ENCODE measurements at places on chromosomes 3 and 15.
A peak's percentile ranks its signal among the peaks of the same experiment; 100 is the strongest.

GRCh38 chr3:54653456-54654195, 274.2 kb downstream of the LRTM1 start:
- DNase-seq, result no peak

DNA sequence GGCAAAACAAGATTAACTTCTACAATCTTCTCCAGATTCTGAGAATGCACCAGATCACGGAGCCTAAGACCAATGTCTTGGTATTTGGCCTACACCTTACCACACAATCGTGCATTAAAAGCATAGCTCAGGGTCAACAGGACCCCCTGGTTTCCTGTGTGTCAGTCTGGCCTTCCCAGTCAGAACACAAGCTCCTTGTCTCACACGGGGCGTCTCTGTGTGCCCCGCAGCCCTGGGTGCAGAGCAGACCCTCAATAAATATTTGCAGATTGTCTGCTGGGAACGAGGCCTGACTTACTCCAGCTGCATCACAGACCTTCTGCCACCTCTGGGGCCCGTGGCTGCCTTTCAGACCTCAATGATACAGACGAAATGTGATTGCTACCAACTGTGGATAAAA, 82.5 kb upstream of the CTNNB1 start:
- peak; percentile 6 for DNase-seq

DNA sequence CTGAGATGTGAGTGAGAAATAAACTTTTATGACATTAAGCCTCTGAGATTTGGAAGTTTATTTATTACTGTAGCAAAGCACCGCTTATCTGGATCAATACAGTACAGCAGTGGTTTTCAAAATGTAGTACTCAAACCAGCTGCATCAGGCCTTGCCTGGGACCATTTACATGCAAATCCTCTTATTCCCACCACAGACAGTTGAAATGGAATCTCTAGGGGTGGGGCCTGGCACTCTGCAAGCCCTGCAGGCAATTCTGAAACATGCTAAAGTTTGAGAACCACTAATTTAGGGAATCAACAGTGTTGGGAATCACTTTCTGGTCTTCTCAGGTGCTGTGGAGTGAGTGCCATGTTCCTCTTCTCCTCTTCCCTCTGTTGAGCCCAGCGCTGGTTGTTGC, 77.8 kb upstream of the TAMM41 start:
- DNase-seq, result no peak

DNA sequence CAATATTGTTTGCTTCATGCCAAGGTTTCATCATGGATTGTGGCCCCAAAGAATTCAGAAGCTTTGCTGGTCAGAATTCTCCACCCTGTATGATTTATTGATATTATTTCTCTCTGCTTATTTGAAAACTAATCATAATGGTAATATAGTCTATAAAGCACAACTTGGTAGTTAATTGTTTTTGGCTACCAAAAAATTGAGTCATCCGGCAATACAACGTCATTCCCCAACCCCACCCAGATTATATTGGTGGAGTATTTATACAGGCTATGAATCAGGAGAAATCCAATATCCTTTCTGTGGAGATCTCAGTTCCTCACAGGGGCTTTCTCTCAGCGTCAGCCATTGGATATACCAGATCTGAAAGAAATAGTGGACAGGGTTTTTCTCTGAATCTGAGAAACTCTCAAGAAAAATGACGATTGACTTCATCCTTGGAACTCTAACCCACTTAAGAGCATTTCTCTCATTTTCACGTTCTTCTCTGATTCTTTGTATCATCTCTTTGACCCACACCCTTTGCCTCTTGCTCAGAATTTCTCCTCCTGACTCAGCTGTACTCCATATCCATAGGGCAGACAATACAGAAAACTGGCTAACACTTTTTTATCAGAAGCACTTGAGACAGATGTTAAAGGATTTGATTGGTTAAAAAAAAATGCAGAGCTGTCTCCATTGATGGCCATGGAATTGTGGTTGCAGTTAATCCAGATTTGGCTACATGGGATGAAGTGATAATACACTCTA, 1055.8 kb upstream of the CADM2 start:
- no peak for DNase-seq

Data from activated naive CD8-positive, alpha-beta T cell treated with anti-CD3 and anti-CD28 coated beads, Interleukin-2, amount 50 U/mL, for 24 hours (primary cell).